Mucosa of gallbladder (tissue), 1 donor: ENCODE measurements at places on chromosomes 16 and 17. TPM values are rescaled to one million over a fixed set of nuclear protein-coding genes. Genes with fewer than 3 reads are reported as not detected.

Gene SRCIN1
- total RNA-seq, result 4.5 TPM

GRCh38 chr17:34393401-34393800 is 30.4 kb upstream of the CCL1 start:
- DNase-seq, result no peak

Gene CCL8
- 1.2 TPM for total RNA-seq

GRCh38 chr17:65918916-65919315 is 273.0 kb downstream of the CEP112 start:
- no peak for DNase-seq

Gene NOTUM
- total RNA-seq, result 1.3 TPM

DNA sequence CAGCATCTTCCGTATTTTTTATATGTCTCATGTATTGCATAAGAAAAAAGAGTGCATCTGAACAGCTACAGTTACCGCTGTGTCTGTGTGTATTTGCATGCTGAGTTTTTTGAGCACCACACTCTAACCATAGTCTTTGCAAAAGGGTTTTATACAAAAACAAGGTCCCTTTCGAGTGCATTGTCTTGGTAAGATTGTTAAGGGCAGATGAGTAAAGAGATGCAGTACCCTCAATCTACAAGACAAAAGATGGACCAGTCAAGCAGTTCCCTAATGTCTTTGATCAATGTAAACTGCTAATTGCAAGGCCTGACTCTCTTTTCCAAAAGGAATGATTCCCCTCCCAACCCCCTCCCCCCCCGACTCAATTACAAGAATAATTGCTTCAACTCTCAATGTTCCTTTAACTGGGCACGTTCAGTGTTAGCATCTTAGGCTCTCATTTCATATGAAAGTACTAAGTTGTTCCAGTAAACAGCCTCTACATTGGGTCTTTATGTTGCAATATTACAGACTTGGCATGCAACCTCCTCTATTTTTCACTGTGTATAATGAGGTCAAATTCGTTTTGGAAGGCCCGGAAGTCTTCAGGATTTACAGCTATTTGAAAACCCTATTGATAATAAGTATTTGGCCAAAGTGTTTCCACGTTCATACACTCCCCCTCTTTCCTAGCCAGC is 471.4 kb upstream of the RBFOX1 start:
- no peak for DNase-seq

GRCh38 chr16:2498531-2499253 is 15.1 kb upstream of the ATP6V0C start:
- DNase-seq, result no peak

DNA sequence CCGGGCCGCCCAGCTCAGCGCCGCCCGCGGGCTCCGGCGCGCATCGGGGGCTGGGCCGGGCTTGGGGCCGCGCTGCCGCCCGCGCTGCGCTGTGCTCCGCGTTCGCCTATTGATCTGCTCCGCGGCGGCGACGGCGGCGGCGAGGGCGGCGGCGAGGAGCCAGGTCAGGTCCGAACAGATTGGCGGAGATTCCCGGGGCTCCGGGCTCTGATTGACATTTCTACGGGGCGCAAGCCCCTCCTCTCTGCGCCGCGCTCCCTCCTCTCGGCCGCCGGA is 559 bp downstream of the IRX3 start:
- no peak for DNase-seq

Gene COPZ2
- total RNA-seq, result 39.3 TPM

GRCh38 chr16:79269211-79269863 is 331.2 kb downstream of the MAF start:
- no peak for DNase-seq

Gene LPCAT2
- 15.8 TPM for total RNA-seq

GRCh38 chr17:4020096-4020495 is 55.9 kb upstream of the ATP2A3 start:
- no peak for DNase-seq

Gene OR2C1
- total RNA-seq, result 0.14 TPM

GRCh38 chr17:46031920-46032319 is 32.9 kb downstream of the STH start:
- no peak for DNase-seq

Gene RHBDF2
- 48.8 TPM for total RNA-seq

Gene ZNF750
- not detected for total RNA-seq

GRCh38 chr17:21688293-21688949 is 3.9 kb upstream of the KCNJ18 start:
- DNase-seq, result no peak

DNA sequence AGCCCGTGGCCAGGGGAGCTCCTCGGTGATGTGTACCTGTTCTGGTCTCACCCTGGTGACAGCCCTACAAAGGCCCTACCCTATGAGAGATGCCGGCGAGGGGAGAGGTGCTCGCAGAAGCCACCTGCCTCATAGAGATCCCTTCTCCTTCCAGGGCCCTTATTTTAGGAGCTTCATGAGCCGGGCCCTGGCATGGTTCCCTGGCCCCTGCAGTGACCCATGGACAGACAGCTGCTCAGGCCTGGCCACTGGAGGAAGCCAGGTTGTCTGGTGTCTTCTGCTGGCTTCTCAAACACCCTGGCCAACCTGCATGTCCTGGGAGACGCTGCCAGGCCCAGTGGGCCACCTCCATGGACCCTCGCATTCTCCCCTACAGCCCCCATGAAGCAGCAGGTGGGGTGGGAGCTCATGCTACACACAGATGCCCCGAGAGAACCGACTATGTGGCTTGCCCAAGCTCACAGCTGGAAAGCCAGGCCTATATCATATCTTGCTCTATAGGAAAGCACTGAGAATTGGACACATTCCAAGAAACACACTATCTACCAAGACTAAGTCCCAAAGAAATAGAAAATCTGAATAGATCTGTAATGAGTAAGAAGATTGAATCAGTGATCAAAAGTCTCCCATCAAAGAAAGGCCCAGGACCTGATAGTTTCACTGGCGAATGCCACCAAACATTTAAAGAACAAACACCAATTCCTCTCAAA is 7.2 kb upstream of the AATK start:
- DNase-seq, result no peak

GRCh38 chr17:11622492-11622891 is 24.2 kb downstream of the DNAH9 start:
- DNase-seq, result no peak

Gene OR1F1
- total RNA-seq, result not detected

Gene ROGDI
- 71.0 TPM for total RNA-seq

Gene IKZF3
- total RNA-seq, result 5.8 TPM

DNA sequence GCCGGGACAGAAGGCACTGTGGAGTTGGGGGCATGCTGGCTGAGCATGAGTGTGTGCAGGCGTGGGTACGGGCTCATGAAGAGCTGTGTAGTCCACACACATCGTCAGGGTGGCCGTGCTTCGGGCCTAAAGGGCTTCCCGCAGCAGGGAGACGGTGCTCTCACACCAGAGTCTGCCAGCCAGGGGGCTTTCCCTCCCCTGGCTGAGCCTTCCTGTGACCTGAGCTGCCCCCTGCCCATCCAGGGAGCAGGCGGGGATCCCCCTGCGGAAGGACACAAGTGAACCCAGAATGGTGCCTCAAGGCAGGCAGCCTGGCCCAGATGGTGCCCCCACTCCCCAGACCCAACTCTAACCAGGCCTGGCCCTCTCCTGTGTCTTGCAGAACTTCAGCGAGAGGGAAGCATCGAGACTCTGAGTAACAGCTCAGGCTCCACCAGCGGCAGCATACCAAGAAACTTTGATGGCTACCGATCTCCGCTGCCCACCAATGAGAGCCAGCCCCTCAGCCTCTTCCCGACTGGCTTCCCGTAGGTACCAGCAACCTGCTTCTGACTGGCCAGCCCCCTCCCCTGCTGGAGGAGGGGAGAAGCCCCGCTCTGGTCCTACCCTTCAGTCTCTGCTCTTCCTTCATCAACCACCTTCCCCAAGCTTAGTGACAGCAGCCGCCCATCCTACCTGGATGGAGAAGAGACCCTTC is 7.9 kb upstream of the TBX2 start:
- DNase-seq, result no peak

DNA sequence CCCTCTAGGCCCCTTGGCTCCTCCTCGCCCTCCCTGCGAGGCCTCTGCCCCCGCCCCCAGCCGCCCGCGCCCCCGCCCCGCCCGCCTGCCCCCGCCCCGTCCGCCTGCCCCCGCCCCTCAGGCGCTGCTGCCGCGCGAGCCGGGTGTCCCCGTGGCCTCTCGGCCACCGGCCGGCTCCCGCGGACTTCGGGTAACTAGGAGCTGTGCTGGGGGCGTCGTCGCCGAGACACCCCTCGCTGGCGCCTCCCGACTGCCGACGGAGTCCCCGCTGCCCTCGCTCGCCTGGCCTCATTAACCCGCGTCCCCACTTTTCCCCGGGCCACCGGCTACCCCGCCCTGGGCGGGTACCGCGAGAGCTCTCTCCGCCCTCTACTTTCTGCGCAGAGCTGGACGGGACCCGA is at the start of gene TLCD1:
Gene TLCD1 (minus strand): TSS at position 8 of the 401 bp plus-strand sequence. CDS start 136 bp downstream, outside the sequence.
- no peak for DNase-seq

- DNase-seq, result no peak
Observed at GRCh38 chr17:36214918-36215317, 4.1 kb downstream of the CCL4L2 start.

Gene CCL4
- total RNA-seq, result 27.6 TPM

GRCh38 chr17:68349157-68349556 is 57.9 kb downstream of the ARSG start:
- DNase-seq, result no peak

DNA sequence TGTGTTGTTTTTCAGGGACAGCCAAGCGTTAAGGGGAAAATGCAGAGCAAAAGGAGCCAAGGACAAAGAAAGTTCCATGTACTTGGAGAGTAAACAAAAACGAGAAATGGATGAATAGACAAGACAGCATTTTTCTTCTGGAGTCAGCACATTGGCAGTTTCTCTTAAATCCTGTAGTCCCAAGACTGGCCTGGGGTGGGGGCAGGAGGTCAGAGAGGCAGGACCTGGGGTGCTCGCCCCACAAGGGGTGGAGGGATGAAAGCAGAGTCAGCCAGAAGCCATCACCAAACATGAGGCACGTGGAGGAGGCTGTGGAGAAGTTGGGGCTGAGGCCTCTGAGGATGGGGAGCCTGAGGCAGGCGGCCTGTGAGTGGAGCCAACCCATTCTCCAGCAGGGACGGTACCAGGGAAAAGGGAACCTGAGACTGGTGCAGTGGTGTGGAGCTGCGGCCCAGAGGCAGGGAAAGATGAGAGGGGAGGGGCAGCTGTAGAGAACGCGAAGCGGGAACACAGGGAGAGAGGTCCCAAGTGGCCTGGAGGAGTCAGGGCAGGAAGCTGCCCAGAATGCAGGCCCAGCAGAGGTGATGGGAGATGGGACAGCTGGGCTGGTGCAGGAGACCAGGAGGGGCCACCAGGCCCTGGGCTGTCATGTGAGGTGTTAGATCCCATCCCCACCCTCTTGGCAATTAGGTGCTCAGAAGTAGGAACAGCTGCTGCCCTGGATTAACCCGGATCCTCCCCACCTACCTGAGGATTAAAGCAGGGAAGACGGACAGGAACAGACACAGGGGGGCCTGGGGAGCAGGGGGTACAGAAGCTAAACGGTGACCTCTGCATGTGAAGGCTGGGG is 3.3 kb downstream of the TLCD3B start:
- no peak for DNase-seq

DNA sequence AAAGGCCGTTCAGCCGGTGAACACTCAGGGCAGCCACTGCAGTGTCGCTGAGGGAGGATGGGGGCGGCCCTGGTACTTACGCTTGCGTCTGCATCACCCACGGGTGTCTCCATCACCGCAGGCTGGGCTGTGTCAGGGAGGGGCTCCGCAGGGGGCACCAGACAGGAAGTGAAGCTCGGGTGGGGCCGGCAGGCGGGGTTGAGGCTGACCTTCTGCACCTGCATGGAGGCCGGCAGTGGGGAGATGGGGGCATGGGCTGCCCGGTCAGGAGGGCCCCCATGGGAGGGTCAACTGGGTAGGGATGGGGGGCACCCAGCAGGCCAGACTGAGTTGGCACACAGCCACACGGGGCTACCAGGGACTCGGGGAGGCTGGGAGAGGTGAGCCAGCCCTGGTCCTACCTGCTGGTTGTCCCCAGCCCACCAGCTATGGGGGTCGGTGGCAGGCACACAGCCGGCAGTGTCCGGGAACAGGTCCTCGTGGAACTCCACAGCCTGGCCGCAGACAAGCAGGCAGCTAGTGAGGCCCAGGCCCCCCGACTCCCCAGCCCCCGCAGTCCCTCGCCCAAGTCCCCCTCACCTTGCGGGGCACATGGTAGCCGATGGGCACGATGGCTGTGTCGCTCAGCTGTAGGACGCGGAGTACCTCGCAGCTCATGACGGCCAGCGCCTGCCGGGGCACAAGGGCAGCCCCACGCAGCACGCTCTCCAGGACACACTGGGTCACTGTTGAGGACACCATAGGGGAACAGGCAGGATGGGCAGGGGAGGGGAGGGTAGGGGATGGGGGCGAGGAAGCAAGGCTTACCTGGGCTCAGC is 7.2 kb upstream of the VASN start:
- no peak for DNase-seq

DNA sequence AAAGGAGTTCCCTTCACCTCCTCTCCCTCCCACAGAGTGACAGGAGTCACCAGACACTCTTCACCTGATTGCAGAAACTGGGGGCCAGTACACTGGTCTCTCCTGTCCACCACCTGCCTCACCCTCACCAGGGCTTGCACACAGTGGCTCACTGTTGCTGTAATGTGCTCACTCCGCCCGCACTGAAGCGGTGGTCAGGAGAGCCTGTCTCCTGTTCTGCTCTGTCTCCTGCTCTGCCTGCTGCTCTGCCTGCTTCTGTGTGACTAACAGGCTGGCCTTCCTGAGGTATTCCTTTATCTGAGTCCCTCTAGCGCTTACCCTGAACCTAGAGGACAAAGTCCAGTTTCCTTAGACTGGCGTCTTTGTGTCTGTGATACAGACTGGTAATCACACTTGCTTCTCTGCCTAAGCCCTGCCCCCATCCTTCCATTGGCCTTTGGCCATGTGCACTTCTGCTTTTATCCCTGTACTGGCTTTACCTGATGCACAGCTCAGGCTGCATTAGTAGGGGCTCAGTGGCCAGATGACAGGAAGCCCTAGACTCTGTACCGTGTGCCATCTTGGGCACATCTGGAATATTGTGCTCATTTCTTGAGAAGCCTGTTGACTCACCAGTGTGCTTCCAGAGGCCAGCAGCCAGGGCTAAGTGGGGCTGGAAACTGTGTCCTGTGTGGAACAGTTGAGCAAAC is 13.3 kb downstream of the PROCA1 start:
- DNase-seq, result peak; percentile 90

Gene SLC9A5
- total RNA-seq, result 3.2 TPM

- no peak for DNase-seq
Observed at GRCh38 chr17:64202683-64203344, 60.2 kb downstream of the TEX2 start.

- DNase-seq, result no peak
Observed at GRCh38 chr17:60506312-60506711, 19.7 kb downstream of the APPBP2 start.
